ENCODE measurements at places on chromosomes 12 and 14. TPM values are rescaled to one million over a fixed set of nuclear protein-coding genes. Genes with fewer than 3 reads are reported as not detected.

- DNase-seq, result no peak
These were observed 9.5 kb upstream of the LTBP2 start for GRCh38 chr14:74621556-74621955.

DNA sequence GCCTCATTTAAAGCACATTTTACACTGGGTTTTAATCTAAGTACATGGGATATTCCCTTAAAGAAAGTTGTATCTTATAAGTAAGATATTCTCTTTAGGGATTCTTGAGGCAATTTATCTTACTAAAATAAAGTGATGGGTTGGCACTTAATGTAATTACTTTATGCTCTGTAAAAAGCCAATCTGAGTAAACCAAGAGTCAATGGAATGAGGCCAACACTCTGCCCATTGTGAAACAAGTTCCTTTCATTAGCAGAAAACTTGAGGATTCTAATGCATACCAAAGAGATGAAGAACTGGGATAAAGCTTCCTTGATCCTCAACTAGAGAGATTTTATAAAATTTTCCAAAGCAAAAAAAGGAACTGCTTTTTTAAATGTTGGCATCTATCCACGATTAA, 121.2 kb downstream of the METTL25 start:
- no peak for DNase-seq

DNA sequence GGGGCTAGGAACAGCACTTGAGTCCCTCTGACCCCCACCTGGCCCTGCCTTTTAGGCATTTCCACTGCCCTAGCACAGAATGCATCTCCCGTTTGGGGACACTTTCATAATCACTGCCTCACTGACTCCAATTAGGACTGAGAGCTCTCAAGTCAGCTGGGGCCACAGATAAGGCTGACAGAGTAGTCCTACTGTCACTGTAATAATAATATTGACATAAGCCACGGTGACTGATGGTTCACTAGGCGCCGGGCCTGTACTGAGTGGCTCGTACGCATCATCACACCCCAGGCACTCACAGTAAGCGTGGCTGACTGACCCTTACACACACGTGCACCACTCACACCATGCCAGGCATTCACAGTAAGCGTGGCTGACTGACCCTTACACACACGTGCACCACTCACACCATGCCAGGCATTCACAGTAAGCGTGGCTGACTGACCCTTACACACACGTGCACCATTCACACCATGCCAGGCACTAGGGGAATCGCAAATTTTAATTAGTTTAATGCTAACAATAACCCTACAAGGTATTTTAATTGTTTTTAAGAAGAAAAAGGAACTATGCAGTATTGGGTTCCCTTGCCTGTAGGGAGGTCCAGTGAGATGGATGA, 87.7 kb downstream of the CHGA start:
- no peak for DNase-seq

DNA sequence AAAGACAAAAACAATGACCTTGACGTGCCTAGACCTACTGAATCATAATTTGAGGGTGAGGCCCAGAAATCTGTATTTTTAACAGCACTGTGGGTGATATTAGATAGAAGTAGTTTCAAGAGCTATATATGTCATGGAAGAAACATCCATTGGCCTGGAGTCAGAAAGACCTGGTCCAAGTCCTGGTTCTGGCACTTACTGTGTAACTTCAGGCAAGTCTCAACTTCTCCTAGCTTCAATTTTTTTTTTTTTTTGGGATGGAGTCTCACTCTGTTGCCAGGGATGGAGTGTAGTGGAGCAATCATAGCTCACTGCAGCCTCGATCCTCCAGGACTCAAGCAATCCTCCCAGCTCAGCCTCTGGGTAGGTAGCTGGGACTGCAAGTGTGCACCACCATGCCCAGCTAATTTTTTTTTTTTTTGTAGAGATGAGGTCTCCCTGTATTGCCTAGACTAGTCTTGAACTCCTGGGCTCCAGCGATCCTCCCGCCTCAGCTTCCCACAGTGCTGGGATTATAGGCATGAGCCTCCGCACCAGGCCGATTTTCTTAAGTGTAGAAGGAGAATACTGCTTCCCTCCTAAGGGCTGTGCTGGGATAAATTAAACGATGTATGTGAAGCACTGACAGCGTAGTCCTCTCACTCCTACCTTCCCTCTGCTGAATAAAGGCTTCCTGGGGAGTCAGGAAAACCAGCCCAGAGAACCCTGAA, 14.3 kb upstream of the GPX2 start:
- DNase-seq, result no peak

DNA sequence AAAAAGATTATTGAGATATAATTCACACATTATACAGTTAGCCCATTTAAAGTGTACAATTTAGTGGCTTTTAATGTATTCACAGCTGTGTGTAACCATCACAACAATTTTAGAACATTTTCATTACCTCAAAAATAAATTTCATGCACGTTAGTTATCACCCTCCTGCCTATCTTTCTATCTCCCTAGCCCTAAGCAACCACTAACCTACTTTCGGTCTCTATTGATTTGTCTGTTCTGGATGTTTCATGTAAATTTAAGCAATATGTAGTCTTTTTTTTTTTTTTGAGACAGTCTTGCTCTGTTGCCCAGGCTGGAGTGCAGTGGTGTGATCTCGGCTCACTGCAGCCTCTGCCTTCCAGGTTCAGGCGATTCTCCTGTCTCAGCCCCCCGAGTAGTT, 439.4 kb downstream of the PCNX1 start:
- no peak for DNase-seq

DNA sequence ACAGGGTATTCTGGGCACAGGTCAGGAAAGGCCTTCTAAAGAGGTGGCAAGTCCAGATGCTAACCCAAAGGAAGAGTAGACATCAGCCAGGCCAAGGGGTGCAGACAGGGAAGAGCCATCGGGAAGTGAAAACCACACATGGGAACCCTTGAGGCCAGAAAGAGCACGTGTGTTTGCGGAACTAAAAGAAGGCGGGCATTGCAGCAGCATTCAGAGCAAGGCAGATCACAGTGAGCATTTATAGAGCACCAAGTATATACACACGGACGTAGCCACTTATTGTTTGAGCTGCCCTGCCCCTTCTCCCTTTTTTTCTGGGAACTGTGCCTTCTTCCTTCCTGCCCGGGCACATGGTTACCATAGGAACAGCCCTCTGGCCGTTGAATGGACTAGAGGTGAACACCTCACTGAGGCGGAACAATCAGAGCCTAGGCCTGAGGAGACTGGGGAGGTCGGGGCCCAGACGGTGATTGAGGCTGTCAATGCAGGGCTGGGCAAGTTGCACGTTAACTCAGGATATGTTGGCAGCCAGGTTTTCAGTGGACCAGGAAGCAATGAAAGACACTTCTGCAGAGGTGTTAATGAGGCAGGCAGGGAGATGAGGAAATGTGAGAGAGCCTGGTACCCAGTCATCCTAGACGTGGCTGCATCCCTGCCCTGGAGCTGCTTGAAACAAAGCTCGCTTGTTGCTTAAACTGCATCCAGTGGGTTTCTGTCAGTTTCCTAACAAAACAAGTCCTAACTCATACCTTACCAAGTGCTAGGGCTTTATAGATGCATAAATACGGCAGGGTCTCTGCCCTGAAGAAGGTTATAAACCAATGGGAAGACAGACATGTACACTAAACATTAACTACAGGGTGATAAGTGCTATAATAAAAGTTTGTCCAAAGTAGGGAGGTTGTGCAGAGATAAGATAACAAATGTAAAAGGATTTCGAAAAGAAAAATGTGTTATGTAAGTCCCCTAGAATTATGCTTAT, 34.2 kb downstream of the MOAP1 start:
- DNase-seq, result no peak

GRCh38 chr12:48858043-48858442, 6.1 kb upstream of the DDX23 start:
- DNase-seq, result no peak

DNA sequence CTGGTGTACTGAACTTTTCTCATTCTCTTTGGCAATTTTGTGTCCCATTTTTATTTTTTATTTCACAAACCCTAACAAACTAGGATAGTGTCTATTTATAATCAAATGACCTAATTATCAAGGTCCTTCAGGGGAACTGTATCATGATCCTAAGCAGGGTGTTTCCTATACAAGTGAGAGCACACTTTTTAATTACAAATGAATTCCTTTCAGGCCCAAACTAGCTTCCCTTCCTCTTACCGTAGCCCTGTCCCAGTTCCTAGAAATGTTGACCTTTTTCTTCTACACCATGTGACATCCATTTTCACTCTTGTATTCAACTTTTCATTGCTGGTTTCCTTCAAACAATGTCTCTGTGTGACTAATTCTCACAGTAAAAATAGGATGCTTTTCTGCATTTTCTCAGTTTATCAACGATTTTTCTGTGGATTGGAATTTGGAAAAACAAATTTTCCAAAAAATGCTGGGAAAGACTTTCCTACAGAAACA, 411.4 kb downstream of the CCDC91 start:
- no peak for DNase-seq

- no peak for DNase-seq
These were observed 115.2 kb upstream of the RTL1 start for GRCh38 chr14:101018561-101019290.

DNA sequence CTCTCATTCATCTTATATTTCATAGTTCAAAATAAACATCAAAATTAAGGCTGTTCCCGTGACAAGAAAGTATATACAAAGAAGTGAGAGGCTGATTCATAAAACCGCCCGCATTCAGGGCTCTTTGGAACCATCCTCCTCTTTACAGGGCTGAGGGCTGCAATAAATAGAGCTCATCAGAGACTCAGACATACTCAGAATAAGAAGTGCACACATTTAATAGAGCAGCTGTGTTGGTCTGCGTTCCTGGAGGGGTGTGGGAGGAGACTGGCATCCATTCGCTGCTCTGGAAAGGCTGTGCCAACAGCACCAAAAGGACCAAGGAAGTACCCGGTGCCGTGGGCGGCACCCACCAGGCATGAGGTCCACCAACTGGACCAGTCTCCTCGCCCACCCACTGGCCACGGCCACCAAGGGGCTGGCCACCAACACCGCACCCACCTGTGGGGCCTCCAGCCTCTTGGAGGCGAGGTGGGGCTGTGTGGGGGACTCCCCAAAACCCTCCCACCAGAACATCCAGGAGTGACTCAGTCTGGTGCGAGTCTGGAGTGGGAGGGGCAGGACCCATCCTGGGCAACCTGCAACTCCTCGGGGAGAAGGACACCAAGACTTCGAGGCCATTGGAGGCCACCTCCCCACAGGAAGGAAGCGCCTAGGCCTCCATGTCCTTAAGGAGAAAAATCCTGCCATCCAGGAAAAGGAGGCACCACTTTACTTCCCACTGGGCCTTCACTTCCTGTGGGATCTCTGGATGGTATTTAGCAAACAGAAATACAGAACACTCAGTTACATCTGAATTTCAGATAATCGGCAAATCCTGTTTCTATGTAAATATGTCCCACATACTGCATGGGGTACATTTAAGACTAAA, 32.7 kb downstream of the VCPKMT start:
- DNase-seq, result no peak

GRCh38 chr14:90354551-90355298, 23.0 kb upstream of the NRDE2 start:
- DNase-seq, result no peak

DNA sequence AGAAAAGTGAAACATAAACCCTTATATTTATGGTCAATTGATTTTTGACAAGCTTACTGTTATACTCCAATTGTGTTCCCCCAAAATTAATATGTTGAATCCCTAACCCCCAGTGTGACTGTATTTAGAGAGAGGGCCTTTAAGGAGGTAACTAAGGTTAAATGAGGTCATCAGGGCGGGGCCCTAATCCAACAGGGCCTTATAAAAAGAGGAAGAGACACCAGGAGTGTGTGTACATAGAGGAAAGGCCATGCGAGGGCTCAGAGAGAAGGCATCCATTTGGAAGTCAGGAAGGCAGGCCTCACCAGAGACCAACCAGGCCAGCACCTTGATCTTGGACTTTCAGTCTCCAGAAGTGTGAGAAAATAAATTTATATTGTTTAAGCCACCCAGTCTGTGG, 6.5 kb upstream of the VTI1B start:
- no peak for DNase-seq

DNA sequence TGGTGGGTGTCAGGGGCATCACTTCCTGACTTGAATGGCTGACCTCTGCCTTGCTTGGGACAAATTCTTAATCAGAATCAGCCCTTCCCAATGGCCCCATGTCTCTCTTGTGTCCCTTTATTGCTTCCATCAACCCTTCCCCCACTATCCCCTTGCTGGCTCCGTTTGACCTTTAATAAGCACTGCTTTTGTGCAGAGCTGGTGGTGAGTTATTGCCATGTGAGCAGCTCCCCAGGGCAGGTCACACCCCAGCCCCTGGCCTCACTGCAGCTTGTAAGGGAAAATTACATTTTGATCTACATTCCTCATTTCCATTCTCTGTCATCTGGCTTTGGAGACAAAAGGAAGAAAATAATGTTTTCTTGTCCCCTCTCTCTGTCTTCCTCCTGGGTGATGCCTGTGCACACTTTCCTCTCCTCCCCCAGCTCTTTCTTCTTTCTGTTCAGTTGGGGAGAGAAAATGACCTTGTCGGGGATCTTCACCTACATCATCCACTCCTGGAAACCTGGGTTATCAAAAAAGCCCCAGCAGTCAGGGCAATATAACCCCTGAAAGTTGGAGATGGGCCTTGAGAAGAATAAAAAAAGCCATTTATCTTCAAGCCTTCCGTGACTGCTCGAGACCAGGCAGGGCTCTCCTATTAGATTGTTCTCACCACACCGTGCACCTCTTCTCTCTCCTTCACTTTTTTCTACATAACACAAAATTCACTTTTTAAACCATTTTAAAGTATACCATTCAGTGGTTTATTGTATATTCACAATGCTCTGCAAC, 100.4 kb upstream of the SRRM4 start:
- DNase-seq, result no peak

DNA sequence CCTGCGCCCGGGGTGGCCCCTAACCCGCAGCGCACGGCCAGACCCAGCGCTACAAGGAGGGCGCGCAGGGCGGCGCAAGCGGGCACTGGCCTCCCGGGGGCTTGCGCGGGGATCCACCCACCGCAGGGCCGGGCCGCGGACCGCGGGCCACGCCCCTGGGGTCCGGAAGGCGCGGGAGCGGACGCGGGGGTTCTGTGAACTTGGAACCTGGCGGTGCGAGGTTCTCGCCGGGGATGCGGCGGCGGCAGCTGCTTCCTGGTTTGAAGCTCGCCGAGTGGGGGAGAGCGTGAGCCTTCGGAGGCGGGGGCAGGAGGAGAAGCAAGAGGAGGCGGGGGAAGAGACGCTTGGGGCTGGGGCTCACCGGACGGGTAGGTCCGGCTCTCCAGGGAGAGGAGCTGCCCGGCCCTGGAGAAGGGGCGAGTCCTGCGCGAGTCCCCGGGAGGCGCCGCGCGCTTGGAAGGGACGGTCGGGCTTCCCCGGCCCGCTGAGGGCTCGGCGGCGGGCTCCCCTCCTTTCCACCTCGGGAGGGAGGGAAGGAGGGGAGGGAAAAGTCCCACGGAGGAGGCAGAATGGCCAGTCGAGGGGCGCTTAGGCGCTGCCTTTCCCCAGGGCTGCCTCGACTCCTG, at the start of gene PRKCH:
Gene PRKCH (plus strand): TSS at position 195 of the 626 bp plus-strand sequence. CDS start 523 bp downstream, outside the sequence.
- no peak for DNase-seq

GRCh38 chr12:31622038-31622437, 31.1 kb upstream of the DENND5B start:
- DNase-seq, result no peak

- no peak for DNase-seq
These were observed 124.5 kb downstream of the SLC8A3 start for GRCh38 chr14:70064136-70064865.

GRCh38 chr12:11823043-11823442, 173.6 kb downstream of the ETV6 start:
- peak; percentile 40 for DNase-seq

Gene ACSM4
- polyA plus RNA-seq, result not detected

Gene IFI27L1
- polyA plus RNA-seq, result 16.6 TPM

Gene ANO2
- polyA plus RNA-seq, result 0.05 TPM

Gene OASL
- 0.49 TPM for polyA plus RNA-seq

Gene FAM186B
- polyA plus RNA-seq, result 0.12 TPM

Gene COL2A1
- polyA plus RNA-seq, result not detected
